ENCODE measurements at places on chromosomes 13 and 19. TPM values are rescaled to one million over a fixed set of nuclear protein-coding genes. Genes with fewer than 3 reads are reported as not detected.
A peak's percentile ranks its signal among the peaks of the same experiment; 100 is the strongest.

DNA sequence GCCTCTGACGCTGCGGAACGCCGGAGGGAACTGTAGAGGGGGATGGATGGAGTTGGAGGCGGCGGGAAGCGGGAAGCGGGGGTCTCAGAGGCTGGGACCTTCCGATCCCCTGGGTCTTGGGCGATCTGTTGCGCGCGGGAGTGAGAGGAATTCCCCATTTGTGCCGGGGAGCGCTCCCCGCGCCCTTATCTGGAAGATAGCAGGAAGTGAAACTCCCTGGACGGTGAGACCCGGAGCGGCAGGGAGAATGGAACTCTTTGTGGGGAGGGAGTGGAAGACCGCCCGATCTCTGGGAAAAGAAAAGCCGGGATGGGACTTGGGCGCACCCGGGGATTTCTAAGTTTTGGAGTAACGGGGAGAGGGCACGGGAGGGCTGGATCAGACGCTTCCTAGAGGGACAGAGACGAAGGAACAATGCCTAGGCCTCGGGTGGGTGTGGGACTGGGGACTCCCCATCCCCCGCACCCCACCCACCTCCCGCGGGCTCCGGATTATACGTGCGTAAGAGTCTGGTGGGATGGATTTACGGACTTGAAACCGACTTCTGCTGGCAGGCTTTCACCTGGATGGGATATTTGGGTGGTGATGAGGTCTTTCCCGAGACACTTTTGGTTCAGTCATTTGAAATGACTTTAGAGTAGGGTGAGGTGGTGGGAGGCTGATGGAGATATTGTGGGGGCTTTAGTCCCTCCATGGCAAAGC, 495 bp downstream of the LSR start:
- DNase-seq: no peak

GRCh38 chr13:111577956-111578605, 257.6 kb downstream of the TEX29 start:
- no peak for DNase-seq

Gene SIGLECL1
- total RNA-seq: not detected

Gene ZNF486
- total RNA-seq: 4.7 TPM

Gene PEAK3
- not detected for total RNA-seq

Gene TNFSF13B
- 0.15 TPM for total RNA-seq

GRCh38 chr13:28685114-28685513, 26.2 kb downstream of the POMP start:
- DNase-seq: no peak

- DNase-seq: no peak
Observed at GRCh38 chr19:31492050-31492449, 142.8 kb upstream of the TSHZ3 start.

Gene NLRP5
- not detected for total RNA-seq

Gene CGB5
- total RNA-seq: not detected

- peak; percentile 50 for DNase-seq
Observed at GRCh38 chr13:106083620-106084350, 451.7 kb downstream of the EFNB2 start.

DNA sequence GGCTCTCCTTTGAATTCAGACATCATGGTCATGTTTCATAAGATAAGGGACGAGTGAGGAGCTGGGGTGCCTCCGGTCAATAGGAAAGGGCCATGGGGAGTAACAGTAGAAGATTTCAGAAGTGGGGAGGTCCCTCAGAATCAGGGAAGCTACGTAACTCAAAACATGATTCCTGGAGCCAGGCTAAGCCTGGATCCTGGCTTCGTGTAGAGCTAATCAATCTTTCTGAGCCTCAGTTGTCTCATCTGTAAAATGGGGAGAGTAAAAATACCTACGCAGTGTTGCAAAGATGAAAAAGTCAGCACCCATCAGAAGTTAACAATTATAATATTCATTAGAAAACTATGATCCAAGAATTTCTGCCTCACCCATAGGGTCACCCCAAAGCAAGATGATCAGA, 106.5 kb downstream of the CACNA1A start:
- no peak for DNase-seq

GRCh38 chr13:107450431-107450830, 764.9 kb downstream of the LIG4 start:
- DNase-seq: no peak

DNA sequence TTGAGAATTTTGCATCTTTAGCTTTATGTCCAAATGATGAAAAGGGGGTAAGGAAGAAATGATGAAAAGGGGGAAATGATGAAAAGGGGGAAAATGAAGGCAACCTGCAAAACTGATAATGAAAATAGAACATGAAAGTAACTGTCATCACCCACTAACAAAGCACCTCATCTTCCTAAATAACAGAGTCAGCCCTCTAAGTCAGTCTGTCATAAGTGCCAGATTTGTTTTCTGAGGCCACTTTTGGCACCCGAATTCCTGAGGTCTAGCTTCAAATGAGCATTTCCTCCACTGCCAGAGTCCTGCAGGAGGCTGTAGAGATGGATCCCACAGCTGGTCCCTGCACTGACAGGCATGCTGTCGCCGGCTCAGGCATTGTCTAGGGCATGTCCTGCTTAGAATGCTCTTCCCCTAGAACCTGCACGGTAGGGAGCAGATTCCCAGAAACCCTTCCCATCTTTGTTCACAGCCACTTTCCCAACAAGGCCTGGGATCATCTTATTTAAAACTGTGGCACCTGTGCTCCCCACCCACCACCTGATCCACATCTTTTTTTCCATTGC, 25.3 kb downstream of the RAP2A start:
- DNase-seq: no peak

- DNase-seq: no peak
Observed at GRCh38 chr19:41688687-41689086, 617 bp upstream of the CEACAM7 start.

DNA sequence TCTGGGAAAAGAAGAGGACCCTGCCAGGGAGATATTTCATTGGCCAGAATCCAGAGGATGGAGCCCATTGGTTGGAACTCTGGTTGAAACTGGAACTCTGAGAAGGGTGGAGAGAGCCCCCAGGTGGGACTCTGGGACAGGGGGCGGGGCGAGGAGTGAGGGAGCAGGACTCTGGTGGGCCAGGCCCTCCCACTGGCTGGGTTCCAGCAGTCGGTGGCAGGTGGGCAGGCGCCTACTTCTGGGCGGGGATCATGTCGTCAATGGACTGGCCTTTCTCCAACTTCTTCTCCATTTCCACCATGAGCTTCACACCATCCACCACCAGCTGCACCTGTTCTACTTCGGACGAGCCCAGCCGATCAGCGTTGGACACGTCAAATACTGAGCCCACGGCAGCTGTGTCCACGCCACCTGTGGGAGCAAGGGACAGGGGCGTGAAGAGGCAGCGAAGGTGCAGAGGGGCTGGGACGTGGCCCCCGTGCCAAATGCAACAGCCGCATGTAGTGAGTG, 16.1 kb downstream of the CKM start:
- DNase-seq: no peak

GRCh38 chr19:16185768-16186123, 536 bp downstream of the FAM32A start:
- no peak for DNase-seq

Gene CGB1
- not detected for total RNA-seq

Gene NPHS1
- not detected for total RNA-seq

- no peak for DNase-seq
Observed at GRCh38 chr19:49475191-49475917, 1.3 kb downstream of the FLT3LG start.

Gene SF3A2
- 90.2 TPM for total RNA-seq

DNA sequence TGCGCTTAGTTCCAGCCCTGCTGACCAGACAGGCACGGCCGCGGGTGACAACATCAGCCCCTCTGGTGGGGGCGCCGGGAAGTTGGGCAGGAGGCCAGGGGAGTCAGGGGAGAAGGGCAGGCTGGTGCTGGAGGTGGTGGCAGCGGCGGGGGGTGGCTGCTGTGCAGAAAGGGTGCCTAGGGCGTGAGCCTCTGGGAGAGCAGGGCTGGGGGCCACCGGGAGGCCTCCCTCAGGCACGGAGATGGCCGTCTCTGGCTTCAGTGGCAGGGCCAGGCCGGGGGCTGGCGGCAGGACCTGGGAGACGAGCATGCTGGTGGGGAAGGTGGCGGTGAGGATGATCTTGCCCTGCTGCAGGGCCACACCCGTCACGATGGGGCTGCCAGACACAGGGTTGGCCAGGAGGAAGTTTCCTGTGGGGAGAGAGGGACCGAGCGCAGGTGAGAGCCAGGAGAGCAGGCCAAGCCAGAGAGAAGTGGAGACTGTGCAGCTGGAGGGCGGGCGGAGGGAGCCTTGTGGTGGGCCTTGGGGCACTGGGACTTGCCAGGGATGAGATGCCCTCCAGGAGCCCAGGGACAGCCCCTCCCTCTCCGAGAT, 3.3 kb downstream of the SIX5 start:
- DNase-seq: no peak

- DNase-seq: no peak
Observed at GRCh38 chr19:36604656-36605100, 435 bp upstream of the ZNF382 start.

GRCh38 chr13:26721251-26722121, 39.1 kb downstream of the GPR12 start:
- no peak for DNase-seq

DNA sequence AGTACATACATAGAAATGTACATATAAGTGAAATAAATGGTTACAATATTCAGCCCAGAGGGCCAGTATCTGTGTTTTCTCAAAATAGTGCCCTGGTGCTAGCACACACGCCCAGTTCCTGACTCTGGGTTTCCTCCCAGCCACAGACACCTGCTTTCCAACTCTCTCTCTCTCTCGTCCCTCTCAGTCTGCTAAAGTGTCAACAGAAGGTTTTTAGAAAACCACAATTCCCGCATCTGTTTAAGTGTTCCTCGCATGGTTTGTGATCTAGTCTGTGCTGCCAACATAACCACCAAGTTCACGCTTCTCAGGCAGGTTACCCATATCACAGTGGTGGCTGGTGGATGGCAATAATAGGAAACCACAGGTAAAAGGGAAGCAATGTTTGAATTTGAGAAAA, 17.8 kb upstream of the UPF3A start:
- no peak for DNase-seq

DNA sequence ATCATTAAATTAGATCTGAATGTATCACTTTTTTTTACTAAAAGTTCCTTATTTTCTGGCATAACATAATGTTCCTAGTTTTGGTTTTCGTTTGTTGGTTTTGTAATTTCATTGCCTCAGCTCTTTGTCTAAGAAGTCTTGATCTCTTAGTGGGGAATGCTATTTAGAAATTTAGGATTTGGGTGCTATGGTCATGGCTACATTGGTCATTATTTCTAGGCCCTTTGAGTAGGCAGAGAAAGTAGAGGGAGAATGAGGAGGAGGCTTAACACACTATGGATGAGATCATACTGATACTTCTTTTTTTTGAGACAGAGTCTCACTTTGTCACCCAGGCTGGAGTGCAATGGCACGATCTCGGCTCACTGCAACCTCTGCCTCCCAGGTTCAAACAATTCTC, 41.8 kb downstream of the PIBF1 start:
- DNase-seq: no peak

Gene SLITRK1
- total RNA-seq: not detected

DNA sequence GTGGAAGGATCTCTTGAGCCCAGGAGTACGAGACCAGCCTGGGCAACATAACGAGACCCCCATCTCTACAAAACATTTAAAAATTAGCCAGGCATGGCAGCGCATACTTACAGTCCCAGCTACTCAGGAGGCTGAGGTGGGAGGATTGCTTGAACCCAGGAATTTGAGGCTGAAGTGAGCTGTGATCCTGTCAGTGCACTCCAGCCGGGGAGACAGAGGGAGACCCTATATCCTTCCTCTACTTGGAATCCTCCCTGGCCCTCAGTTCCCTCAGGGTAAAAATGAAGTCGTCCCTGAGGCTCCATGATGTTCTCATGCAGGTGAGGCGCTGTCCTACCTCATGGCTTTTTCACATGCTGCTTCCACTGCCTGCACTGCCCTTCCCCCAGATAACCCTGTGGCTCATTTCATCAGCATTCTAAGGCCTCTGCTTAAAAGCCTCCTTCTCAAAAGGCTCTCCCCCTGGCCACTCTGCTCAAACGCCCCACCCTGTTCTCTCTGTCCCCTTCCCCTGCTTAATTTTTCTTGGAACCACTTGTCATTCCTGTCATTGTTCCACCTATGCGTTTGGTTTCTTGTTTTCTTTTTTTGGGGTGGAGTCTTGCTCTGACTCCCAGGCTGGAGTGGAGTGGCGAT, 19.2 kb downstream of the DNM2 start:
- DNase-seq: no peak

GRCh38 chr13:55664178-55664577, 1476.5 kb upstream of the PRR20A start:
- DNase-seq: no peak

Gene TEX26
- total RNA-seq: not detected

DNA sequence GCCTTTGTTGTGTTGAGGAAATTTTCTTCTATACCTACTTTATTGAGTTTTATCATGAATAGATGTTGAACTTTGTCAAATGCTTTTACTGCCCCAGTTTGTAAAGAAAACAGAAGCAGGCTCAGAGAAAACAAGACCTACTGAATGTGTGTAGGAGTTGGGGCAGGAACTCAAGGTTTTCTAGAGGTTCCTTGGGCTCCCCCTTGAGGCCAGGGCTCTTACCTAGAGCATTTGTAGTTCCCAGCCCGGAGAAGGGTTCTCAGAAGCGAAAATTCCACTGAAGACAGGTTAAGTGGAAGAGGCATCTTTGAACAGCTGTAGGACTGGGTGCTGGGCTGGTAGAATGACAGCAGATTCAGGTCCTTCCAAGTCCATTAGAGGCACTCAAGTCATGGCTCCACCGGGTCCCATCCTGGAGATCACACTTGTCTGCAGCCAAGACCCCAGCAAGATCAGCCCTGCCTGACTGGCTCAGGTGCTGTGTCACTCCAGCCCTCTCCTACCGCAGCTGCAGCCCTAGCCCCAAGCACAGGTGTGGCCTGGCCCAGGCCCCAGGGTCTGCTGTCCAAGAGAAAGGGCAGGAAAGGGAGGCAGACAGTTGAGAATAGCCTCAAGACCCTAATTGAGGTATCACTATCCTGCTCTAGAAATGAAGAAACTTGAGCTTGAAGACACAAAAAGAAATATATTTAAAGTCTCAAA, 425.5 kb downstream of the PCDH20 start:
- no peak for DNase-seq

GRCh38 chr13:36905944-36906343, 14.1 kb downstream of the SMAD9 start:
- DNase-seq: no peak

GRCh38 chr19:15502264-15502663, 6.1 kb upstream of the CYP4F22 start:
- no peak for DNase-seq

Gene CBY2
- total RNA-seq: not detected

DNA sequence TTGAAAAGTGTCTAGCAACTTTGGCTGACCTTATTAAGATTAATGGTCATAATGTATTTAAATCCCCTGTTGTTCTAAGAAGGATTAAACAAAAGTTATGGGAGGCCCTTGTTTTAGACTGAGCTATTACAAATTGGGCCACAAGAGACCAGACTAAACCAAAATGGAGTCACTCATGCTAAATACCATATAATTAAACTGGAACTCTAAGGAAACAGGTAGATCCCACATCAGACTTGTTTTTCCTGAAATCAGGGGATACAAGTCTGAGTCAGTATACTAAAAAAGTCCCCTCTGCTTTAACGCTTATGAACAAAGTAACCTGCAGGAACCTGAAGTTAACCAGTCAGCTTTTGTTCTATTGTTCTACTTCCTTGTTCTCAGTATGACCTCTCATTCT, 305.9 kb upstream of the SGCG start:
- DNase-seq: no peak
